ENCODE measurements at places on chromosomes 1 and 21.

GRCh38 chr1:58251430-58252073, 295.0 kb downstream of the OMA1 start:
- DNase-seq = no peak

- DNase-seq = no peak
Observed at GRCh38 chr21:44710756-44711326, 531 bp downstream of the TSPEAR start.

GRCh38 chr1:201902198-201902597, 13.5 kb downstream of the SHISA4 start:
- DNase-seq = no peak

- no peak for DNase-seq
Observed at GRCh38 chr1:78005755-78006154, 1.0 kb downstream of the DNAJB4 start.

DNA sequence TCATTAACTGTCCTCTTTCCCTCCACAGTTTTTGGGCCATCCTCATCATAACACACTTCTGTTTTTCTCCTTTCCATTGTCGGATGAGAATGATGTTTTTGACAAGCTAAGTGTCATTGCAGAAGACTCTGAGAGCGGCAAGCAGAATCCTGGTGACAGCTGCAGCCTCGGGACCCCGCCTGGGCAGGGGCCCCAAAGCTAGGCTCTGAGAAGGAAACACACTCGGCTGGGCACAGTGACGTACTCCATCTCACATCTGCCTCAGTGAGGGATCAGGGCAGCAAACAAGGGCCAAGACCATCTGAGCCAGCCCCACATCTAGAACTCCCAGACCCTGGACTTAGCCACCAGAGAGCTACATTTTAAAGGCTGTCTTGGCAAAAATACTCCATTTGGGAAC, 28.6 kb upstream of the IFNAR1 start:
- DNase-seq = no peak

GRCh38 chr1:150969626-150970025, 5.0 kb downstream of the CERS2 start:
- DNase-seq = no peak

DNA sequence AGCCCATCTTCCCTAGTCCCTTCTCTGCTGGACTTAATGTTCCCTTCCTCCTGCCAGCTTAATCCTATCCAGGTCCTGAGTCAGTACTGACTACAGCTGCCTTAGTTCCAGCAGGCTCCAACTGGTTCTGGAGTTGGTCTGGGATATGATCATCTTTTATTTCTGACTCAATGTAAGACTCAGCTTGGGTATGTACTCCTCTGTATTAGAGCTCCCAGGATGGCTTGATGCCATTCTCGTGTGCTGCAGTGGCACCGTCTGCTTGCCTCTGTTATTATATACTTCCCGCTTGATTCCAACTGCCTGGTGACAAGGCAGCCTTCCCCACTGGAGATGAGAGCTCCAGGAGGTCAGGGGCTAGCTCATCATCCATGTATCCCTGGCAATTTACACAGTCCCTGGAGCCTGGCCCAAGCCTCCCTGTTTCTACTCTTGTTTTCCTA, 164.4 kb upstream of the DPT start:
- no peak for DNase-seq

DNA sequence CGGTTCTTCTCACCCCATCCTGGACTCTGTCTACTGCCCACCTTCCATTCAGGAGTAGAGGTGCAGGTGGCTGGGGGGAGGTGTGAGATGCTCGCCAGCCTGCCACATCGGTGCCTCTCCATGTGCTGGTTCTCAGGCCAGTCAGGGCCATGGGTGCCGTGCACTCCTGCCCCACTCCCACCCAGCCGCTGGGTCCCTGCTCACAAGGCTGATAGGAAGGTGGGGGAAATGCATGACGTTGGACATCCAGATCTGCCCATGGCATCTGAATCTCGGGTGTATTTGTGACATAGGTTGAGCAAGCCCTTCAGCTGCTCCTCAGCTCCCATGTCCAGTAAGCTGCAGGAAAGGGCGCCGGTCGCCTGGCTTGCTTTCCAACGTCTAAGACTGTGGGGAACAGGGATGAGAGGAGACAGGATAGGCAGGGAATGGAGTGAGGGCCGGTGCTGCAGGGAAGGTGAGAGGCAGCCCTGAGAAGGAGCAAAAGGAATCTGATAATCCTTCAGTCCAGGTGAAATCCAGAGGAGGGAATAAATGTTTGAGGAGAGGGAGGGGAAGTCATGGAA, 11.8 kb downstream of the S100A7A start:
- no peak for DNase-seq

DNA sequence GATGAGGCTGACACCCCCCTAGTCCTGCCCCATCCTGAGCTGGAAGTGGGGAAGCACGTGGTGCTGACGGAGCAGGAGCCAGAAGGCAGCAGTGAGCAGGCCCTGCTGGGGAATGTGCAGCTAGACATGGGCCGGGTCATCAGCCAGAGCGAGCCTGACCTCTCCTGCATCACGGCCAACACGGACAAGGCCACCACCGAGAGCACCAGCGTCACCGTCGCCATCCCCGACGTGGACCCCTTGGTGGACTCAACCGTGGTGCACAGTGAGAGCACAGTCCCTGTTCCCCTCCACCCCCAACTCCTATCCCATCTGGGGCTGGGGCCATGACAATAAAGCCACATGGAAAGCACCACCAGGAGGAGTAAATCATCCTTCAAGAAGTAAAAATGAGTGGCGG, 250.2 kb downstream of the CACNA1E start:
- DNase-seq = no peak

DNA sequence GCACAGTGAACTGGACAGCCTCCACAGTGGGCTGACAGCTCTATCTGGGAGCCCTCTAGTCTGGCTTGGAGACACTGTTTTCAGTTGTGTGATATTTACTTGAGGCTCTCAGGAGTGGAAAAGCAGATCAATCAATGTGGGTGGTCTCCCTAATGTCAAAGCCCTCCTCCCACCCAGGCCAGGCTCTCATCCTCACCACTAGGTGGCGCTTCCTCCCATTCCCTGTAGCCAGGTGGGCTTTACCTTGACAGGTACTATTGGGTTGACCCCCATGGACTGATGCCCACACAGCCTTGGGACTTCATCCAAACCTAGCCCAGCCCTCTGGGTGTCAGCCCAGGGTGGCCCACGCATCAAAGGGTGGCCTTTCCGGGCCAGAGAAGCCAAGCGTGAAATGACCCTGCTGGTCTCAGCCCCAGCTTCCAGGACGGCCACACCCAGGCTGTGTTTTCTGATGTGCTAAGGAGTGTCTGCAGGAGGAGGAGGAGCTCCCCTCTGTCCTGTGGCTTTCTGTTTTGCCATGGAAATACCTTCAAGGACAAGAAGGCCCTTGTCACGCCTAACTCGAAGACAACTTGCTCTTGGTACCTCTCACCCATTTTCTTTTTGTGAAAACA, 54.0 kb downstream of the CLIC6 start:
- DNase-seq = no peak

DNA sequence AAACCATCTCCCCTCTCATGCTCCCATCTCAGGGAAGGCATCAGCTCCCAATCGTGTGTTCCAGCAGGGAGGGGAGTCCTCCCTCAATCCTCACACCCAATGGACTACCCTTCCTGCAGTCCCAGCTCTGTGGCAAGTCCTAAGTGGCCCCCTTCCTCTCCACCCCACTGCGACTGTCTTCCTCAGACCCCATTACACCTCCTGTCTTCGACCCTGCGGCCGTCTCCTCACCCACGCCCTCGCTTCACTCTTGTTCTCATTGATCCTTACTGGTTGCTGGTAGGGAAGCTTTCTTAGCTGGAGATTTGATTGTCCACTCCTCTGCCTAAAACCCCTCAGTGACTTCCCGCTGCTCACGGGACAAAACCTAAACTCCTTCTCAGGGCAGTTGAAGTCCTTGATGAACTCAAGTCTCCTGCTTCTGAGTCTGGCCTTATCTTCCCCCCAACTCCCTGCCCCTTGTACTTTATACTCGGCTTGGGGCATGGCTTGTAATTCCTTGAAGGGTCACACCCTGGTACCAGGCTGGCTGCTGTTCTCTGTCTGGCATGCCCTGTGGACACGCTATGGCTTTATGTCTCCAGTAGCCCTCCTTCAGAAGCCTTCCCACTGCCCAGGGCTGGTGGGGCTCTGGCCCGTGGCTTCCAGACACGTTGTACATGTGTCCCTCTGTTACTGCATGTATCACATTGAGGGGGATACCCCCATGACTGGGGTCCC, 2.3 kb upstream of the EPS8L3 start:
- DNase-seq = no peak

DNA sequence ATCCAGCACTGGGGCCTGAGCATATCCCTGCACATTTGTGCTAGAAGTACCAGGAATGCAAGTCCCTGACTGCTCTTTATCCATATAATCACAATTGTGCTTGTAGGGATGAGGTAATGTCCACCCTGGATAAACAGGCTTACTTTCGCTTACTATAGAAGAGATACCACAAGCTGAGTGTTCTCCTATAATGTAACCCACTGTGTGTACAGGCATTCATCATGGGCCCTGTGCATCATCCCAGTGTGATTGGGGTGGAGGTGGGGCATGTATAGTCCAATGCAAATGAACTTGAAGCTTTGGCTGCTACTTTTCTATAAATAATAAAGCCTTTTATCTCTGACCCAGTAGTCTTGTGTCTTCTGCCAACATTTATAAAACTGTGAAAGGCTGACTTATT, 69.3 kb downstream of the MAN1A2 start:
- DNase-seq = no peak

DNA sequence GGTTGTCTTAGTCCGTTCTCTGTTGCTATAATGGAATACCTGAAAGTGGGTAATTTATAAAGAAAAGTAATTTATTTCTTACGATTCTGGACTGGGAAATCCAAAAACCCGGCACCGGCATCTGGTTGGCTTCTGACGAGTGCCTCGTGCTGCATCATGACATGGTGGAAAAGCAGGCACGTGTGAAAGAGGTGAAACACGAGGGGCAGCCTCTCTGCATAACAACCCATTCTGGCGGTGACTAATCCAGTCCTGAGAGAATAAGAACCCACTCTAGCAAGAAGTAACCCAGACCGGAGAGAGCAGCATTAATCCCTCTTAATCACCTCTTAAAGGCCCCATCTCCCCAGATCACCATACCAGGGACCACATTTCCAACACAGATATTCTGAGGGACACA, 2.7 kb upstream of the EDEM3 start:
- DNase-seq = no peak

- DNase-seq = no peak
Observed at GRCh38 chr1:230260831-230261230, 165.3 kb downstream of the PGBD5 start.

GRCh38 chr1:110123224-110123623, 11.0 kb downstream of the UBL4B start:
- no peak for DNase-seq

DNA sequence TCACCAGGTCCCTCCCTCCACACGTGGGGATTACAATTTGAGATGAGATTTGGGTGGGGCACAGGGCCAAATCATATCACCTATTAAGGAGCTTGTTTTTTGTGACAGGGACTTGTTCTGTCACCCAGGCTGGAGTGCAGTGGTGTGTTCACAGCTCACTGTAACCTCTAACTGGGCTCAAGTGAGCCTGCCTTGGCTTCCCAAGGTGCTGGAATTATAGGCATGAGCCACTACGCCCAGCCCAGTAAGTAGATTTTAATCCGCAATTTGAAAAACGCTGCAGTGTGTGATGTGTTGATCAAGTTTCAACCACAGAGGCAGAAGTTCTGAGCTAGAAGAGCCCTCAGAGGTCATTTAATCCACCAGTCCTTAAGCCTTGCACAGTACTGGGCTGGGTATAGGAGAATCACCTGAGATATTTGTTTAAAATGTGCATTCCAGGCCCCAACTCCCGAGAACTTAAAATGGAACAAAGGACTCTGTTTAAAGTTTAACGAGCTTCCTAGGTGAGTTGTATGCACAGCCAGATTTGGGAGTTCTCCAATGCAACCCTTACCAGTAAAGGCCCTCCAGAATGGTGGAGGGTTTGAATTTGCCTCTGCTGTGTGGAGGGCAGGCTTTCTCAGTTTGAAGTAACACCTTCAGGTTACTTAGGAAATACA, 13.4 kb downstream of the RPL11 start:
- DNase-seq = no peak

DNA sequence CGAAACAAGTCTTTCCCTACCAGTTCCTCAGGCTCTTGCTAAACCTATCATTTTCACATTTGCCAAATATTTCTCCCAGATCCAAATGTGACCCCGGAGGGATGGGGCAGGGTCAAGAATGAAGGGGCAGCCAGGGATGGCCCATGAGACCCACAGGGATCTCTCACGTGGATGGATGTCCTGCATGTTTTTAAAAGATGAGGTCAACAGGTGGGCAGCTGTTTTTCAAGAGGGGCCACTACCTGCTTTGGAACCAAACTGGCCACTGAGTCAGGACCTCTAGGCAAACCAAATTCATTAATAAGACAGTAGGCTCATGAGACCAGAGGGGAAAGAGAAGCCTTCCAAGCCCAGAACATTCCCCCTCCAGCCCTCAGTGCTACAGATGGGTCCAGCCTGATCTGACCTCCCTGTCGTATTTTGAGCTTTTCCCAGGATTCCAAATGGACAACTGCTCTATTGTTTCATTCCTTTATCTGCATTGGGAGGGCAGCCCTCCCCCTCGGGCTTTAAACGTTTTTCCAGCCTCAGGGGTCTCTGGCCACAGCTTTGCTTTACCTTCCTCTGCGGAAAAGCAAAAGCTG, 252.5 kb upstream of the IRF2BP2 start:
- DNase-seq = no peak

GRCh38 chr1:170511038-170511437, 20.9 kb upstream of the GORAB start:
- DNase-seq = no peak

DNA sequence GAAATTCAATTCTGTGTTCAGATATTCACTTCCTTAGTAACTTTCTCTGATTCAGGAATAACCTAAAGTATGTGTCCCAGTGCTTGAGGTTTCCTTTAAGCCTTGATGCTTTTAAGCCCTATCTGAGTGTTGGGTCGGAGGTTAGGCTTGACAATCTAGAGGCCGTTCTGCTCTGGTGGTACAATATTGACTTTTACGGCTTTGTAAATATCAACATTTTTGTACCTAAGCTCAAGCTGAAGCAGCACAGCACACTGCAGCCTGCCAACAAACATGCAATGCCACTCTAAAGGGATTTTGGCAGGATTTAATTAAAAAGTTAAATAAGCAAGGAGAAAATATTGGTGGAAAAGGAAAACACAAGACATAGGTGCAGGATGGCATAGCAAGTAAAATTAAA, 279.2 kb downstream of the NEGR1 start:
- no peak for DNase-seq

GRCh38 chr1:116806245-116806644, 52.0 kb downstream of the CD2 start:
- DNase-seq = peak; percentile 74

DNA sequence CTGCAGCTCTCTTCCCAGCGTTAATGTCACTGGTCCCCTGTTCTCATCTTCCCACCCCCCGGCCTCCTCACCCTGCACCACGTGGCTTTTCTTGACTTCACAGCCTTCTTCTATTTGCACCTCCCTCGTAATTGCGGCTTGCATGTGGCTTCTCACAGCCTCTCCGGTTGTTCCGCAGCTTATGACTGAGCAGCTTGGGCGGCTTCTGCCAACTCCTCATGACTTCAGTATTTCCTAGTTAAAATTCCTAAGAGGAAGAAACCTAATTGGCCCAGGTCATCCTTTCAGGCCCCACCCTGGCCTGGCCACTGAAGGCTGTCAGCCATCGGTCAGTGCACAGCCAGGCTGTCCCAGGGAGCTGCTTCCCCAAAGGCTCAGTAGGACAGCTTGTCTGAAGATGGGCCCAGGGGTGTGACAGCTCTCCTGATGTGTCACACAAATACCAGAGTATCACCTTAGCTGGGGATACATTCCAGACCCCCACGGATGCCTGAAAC, 8.6 kb upstream of the RERE start:
- DNase-seq = no peak

- DNase-seq = no peak
Observed at GRCh38 chr1:29634746-29635335, 398.5 kb downstream of the PTPRU start.

All from stimulated activated CD4-positive, alpha-beta T cell treated with anti-CD3 and anti-CD28 coated beads, TNF-alpha, amount 100 ng/mL, for 48 hours (primary cell).